Activated CD8-positive, alpha-beta T cell treated with anti-CD3 and anti-CD28 coated beads for 36 hours (primary cell): ENCODE measurements at places on chromosomes 7 and 10.

DNA sequence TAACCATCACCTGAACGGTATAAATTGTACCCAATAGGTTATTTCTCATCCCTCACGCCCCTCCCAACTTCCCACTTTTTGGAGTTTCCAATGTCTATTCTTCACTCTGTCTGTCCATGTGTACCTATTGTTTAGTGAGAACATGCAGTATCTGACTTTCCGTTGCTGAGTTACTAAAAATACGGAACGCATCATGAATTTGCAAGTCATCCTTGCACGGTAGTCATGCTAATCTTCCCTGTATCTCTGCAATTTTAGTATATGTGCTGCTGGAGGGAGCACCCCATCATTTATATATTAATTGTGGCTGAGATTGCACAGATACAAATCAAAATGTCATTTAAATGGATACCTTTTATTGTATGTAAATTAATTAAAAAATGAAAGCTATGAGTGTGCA lies 75.7 kb upstream of the SFMBT2 start:
- H3K36me3 ChIP-seq = peaks cover 9% of the 10 kb centered on the region
- DNase-seq = no peak
- H3K27me3 ChIP-seq = no peaks in the 10 kb centered on the region

GRCh38 chr7:34747176-34747781 lies 89.3 kb downstream of the NPSR1 start:
- no peak overlapping the region for H3K27ac ChIP-seq
- peaks cover 13% of the 10 kb centered on the region for H3K27me3 ChIP-seq
- no peaks in the 10 kb centered on the region for H3K4me1 ChIP-seq
- no peak overlapping the region for H3K4me3 ChIP-seq
- no peaks in the 10 kb centered on the region for H3K36me3 ChIP-seq

- H3K36me3 ChIP-seq = no peaks in the 10 kb centered on the region
- H3K4me1 ChIP-seq = peaks cover 14% of the 10 kb centered on the region
- DNase-seq = no peak
- H3K4me3 ChIP-seq = no peak overlapping the region
- peaks cover 6% of the 10 kb centered on the region for H3K27me3 ChIP-seq
Measured at GRCh38 chr10:77496941-77497420, 140.6 kb downstream of the KCNMA1 start.

DNA sequence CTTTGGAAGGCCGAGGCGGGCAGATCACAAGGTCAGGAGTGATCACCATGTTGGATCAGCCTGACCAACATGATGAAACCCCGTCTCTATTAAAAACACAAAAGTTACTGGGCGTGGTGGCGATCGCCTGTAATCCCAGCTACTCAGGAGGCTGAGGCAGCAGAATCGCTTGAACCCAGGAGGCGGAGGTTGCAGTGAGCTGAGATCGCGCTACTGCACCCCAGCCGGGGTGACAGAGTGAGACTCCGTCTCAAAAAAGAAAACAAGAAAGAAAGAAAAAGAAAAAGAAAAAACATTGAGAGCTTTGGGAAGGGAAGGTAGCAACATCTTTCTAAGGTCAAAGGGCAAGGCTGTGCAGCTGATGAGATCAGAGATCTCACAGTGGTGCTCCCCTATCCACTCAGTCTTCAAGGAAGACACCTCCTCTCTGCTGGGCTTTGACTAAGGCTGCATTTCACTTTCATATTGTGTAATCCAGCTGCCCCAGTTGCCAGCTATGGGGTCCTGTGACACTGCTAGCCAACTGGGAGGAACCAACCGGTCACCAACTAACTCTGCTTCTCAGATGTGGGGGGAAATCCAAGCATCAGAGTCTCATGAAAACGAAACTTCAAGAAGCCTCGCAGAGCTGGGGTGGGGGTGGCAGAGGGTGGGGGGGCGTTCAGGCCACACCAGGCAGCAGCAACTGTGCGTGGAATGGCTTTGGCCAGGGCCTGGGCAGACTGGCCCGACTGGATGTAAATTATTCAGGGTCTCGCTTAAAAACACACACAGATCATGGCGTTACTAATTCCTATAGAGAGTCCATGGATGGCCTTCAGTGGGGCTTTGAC lies 1.5 kb downstream of the IL15RA start:
- H3K27ac ChIP-seq = peak overlapping the region; percentile 97
- DNase-seq = peak; percentile 89
- H3K4me3 ChIP-seq = peak overlapping the region; percentile 95
- peaks cover 4% of the 10 kb centered on the region for H3K27me3 ChIP-seq
- peaks cover 10% of the 10 kb centered on the region for H3K36me3 ChIP-seq
- peaks cover 44% of the 10 kb centered on the region for H3K4me1 ChIP-seq
